Stimulated activated CD4-positive, alpha-beta T cell treated with anti-CD3 and anti-CD28 coated beads, Interleukin-1b, Interleukin-23, amount 100 ng/mL, for 1 hour (primary cell): ENCODE measurements at places on chromosomes 4 and X.

DNA sequence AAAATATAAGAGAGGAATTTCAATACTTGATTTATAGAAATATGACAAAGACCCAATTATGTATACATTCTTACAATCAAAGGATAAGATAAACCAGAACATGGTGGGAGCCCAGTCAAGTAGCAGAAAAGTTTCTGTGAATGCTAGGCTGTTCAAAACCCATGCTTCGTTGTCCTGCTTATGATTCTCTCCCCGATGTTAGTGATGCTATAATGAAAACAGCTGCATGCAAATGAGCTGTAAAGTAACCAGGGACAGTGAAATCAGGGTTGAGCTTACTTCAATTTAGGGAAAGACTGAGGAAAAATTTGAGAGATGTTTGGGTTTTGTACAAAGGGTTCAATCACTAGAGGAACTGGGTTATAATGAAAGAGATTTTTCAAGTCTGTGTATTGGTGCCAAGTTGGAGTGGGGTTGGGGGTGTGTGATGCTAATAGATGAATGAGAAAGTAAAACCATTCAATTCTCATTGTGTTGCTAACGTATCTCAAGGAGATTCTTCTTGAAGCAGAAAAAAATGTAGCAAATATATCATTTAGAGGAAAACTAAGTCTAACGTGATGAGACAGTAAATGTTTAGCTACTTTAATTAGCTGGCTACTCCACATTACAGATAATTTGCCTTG is 59.3 kb upstream of the PPP1R2C start:
- no peak for DNase-seq

DNA sequence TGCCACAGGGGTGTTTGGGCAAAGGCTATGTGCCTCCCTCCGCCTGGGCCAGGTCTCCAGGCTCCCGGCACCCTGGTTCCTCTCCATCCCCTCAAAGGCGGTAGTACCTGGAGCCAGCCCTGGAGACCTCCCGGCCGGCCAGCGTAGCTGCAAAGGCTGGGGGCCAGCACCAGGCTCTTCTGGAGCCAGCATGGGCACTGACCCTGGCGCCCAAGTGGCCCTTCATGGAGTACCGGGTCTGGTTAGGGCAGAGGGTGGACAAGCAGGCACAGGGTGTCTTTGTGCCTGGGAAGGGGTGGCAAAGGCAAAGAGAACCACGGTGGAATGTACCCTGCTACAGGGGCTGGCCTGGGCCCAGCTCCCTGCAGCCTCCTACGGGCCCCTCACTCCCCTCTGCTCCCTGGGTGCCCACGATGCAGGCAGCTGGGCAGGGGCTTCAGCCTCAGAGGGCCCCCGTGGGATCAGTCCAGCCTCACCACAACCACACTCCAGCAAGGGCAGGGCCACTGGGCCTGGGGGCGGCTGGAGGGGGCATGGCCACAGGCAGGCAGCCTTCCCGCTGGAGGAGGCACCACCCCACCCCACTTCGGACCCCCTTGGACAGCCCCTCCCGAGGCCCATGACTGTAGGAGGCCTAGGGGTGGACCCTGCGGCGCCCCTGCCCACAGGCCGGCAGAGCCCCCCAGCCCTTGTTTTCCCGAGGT is 112.9 kb upstream of the NKX1-1 start:
- no peak for DNase-seq

DNA sequence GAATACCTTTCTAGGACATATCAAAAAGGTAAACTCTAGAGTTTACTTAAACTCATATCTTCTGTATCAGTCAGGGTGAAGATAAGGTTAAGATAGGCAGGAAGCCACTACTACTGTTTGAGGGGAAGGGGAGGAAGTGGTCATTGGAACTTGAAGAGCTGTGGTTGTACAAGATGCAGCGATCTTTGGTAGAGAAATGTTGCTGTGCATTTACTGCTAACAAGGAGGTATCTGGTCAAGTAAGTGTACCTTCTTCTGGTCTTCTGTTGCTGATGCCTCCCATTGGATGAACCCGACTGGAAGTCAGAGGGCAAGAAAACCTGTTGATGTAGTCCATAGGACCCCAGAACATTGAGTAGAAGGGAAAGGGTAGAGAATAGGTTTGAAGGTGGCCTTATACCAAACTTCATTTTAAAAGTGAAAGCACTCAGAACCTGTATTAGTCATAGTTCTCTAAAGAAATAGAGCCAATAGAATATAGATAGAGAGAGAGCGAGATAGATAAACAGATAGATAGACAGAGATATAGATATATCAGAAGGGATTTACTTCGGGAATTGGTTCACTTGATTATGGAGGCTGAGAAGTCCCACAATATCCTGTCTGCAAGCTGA is 47.9 kb upstream of the TSPAN5 start:
- DNase-seq = no peak

DNA sequence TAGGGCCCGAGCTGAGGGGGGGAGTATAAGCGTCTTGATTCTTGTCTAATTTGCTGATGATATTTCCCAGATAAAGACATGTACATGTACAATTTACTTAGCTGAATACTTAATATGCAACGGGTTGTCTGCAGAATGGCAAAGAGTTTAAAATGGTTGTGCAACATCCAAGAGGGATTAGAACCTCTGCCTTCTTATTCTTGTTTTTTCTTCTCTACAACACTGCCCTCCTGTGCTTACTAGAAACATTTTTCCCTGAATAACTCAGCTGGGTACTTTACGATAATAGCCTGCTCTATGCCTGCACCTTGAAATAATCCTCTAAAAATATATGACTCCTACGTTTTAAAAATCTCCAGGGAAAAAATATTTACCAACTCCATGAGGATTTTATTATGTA is 41.8 kb downstream of the INTS12 start:
- DNase-seq = no peak

GRCh38 chrX:67780694-67781109 is 236.9 kb downstream of the AR start:
- no peak for DNase-seq

GRCh38 chr4:17397611-17398010 is 114.3 kb downstream of the QDPR start:
- no peak for DNase-seq

- no peak for DNase-seq
Observed at GRCh38 chr4:74768857-74769525, 25.3 kb downstream of the BTC start.

DNA sequence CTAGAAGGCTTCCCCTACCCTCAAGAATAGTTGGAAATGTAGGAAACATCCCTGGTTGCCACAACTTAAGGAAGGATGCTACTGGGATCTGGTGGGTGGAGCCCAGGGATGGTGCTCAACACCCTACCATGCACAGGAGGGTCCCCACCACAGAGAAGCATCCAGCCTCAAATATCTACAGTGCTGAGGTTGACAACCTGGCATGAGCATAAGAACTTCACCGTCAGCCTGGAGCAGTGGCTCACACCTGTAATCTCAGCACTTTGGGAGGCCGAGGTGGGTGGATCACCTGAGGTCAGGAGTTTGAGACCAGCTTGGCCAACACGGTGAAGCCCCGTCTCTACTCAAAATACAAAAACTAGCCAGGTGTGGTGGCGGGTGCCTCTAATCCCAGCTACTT is 24.0 kb upstream of the ASMTL start:
- no peak for DNase-seq

GRCh38 chrX:32480019-32480418 is 731.3 kb downstream of the DMD start:
- DNase-seq = no peak

GRCh38 chrX:113545040-113545439 is 704.4 kb upstream of the AMOT start:
- no peak for DNase-seq

DNA sequence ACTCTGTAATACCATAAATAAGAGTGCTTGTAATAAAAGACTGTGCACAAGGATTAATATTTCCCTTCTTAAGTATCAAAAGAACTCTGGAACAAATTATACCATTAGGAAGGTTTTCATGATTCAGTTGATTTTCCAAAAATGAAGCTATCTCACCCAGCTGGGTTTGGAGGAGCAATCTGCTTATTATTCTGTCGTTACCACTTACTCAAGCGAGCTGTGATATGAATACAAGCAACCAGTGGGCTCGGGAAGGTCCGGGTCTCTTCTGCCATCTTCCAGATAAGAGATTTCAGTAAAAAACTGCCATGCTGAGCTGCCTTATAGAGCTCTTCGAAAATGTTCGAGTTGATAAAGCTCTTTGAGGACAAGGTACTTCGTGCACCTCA is 15.3 kb downstream of the SMIM20 start:
- DNase-seq = no peak

GRCh38 chr4:95507147-95507546 is 41.6 kb downstream of the UNC5C start:
- no peak for DNase-seq

GRCh38 chrX:38626296-38626695 is 65.0 kb downstream of the TSPAN7 start:
- DNase-seq = no peak

DNA sequence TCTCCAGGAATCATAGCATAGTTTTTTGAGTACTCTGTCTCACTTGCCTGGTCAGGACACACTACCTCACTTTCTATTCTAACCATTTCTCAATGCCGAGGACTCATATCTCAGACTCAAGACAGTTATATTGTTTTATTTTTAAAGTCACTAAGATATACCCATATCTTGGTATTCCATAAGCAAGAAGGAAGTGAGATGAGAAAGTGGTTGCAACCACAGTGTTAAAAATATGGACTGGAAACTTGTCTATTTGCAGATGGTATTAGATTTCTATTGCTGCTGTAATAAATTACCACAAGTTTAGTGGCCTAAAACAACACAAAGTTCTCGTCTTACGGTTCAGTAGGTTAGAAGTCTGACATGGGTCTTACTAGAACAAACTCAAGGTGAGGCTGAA is 344.8 kb upstream of the MAGEB2 start:
- no peak for DNase-seq

DNA sequence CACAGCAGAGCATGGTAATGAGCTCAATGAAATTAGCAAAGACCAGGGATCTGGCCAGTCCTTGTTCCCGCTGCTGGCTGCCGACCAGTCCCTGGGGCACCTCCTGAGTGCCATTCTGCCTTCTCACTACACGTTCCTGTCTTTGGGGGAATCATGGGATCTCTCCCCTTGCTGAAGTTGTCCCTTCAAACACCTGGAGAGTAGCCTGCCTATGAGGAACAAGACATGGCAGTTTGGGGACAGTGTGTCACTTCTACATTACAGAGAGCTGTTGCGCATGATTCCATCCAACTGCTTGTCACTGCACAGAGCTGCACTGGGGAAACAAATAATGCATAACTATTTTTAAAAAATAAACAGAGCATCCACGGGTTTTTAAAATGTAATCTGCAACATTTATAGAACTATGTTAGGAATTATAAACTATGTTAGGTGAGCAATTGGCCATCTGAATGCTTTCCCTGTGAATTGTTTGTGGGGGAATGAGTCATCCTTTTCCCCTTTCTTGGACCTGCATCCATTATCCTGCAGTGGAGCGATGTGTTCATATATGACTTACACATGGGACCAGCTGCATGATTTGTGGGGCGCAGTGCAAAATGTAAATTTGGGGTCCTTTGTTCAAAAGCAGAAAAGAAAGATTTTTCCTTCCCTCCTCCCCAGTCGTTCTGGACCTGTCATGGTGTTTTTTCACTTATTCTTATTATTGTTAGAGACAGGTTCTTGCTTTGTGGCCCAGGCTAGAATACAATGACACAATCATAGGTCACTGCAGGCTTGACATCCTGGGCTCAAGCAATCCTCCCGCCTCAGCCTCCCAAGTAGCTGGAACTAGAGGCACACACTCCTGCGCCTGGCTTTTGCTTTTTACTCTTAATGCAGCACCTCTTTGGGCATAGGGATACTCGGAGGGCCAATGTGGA is 115.0 kb upstream of the TBL1X start:
- DNase-seq = no peak

DNA sequence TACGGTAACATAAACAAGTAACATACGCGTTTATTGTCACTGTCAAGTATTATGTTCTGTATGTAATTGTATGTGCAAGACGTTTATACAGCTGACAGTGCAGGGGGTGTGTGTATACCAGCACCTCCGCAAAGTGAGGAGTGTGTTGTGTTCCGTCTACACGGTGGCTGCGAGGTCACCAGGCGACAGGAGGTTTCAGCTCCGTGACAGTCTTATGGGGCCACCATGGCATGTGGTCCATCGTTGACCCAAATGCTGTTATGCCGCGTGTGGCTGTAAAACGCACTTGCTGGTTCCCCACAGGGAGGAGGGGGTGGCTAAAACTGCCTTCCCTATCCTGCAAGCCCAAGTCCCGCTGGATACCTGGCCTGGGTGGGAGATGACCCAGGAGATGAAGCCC is 25.0 kb downstream of the NSG1 start:
- no peak for DNase-seq

DNA sequence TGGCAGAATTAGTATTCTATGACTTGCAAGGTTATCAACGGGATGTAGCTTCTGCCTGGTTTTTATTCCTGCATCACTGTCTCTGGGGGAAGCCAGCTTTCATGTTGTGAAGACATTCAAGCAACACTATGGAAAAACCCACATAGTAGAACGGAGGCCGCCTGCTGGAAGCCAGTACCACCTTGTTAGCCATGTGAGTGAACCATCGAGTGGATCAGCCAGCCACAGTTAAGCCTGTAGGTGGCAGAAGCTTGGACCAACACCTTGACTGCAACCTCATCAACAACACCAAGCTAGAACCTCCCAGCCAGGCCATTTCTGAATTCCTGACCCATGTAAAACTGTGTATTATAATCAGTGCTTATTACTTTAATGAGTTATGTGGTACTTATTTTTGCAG is 538.2 kb downstream of the KCNIP4 start:
- DNase-seq = no peak

DNA sequence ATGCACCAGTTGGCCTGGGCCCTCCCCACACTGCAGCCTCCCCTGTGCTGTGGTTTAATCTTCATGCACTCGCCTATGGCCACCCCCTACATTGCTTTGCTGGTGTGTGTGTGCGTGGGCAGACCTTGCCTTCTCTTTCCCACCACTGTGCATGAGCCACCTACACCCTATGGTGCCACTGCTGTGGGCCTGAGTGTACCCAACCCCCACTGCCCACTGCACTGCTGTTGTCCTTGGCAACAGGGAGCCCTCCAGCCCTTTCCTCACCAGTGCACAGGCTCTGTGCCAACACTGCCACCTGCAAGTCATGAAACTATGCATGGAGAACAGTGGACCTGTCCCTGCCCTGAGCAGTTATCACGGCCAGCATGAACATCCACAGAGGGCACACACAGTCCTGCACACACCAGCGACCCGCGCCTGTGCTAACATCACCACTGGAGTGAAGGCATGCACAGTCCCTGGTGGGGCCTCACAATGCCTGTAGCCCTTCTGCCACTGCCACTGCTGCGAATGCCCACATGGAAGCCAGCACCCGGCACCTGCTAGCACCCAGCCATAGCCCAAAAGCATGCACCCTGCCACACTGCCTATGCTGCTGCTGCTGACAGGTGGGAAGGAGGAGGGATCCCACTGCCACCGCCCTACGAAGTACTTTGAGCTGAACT is 237.8 kb upstream of the ARSJ start:
- no peak for DNase-seq

DNA sequence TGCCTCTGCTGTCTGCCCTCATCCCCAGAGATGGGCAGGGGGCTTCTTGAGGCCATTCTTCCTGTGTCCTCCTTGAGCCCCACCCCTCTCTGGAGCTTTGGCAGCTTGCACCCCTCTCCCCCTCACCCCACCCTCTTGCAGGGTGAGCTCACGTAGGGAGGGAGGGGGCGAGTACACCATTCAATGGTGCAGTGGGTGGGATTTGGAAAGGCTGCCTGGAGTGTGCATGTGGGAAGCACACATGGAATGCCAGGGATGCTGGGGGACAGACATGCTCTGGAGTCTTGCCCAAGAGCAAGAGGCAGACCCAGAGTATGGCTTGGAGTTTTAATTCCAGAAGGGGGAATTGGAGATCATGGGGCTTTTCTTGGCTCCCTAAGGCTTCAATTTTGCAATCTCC is 5.6 kb downstream of the PAK3 start:
- no peak for DNase-seq

GRCh38 chrX:8204169-8204935 is 33.3 kb upstream of the VCX2 start:
- no peak for DNase-seq
